Activated naive CD8-positive, alpha-beta T cell treated with anti-CD3 and anti-CD28 coated beads, Interleukin-2, amount 10 ng/mL, durations not matched to agents 7 days and 5 days (primary cell): ENCODE measurements at places on chromosomes 1 and 21.
A peak's percentile ranks its signal among the peaks of the same experiment; 100 is the strongest.

DNA sequence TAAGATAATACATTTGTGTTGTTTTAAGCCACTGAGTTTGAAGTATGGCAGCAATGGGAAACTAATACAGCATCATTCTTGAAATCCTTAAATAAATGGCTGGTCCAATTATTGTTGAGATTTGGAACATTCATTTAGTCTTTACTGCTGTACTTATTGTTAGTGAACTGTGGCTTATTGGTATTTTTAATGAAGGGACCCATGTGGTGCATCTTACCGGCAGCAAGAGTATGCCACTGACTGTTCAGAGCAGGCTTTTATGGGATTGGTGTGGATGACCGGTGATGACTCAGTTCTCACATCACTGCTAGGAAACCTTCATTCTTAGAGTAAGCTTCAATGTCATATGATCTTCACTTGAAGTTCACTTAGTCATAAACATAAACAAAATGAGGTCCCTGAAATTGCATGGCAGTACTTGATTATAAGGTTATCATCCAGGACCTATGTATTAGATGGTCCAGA is 31.5 kb downstream of the PRKAA2 start:
- H3K27me3 ChIP-seq, result no peaks in the 10 kb centered on the region
- no peak for DNase-seq
- no peak overlapping the region for H3K4me3 ChIP-seq
- no peaks in the 10 kb centered on the region for H3K4me1 ChIP-seq

- DNase-seq, result peak; percentile 39
- peaks cover 22% of the 10 kb centered on the region for H3K4me1 ChIP-seq
- H3K4me3 ChIP-seq, result no peak overlapping the region
- H3K27me3 ChIP-seq, result peaks cover 50% of the 10 kb centered on the region
- no peak overlapping the region for H3K27ac ChIP-seq
Measured at GRCh38 chr1:204190212-204191211, 5.8 kb downstream of the KISS1 start.

DNA sequence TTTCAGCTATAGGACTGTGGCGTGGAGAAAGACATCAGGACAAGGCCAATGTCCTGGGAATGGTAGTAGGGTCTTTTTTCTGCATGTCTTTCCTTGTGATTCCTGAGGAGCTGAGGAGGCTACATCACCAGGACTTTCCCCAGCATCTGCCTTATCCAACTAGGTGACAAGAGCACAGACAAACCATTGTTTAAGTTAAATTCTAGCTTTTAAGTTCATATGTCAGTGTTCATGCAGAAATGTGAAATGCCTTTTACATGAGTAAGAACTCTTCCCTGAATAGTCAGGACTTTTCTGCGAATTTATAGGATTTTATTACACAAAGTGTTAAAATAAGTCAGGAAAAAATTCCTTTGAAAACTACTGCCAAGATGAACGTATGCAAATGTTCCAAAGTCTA is 154.2 kb downstream of the PTGER3 start:
- H3K4me3 ChIP-seq, result no peak overlapping the region
- H3K27me3 ChIP-seq, result peaks cover 6% of the 10 kb centered on the region
- DNase-seq, result no peak
- peaks cover 7% of the 10 kb centered on the region for H3K4me1 ChIP-seq
- no peaks in the 10 kb centered on the region for H3K36me3 ChIP-seq

- H3K4me1 ChIP-seq, result no peaks in the 10 kb centered on the region
- H3K27me3 ChIP-seq, result no peaks in the 10 kb centered on the region
- no peak for DNase-seq
- H3K27ac ChIP-seq, result no peak overlapping the region
- no peaks in the 10 kb centered on the region for H3K36me3 ChIP-seq
- no peak overlapping the region for H3K4me3 ChIP-seq
Measured at GRCh38 chr1:239771550-239771949, 320.1 kb upstream of the FMN2 start.

DNA sequence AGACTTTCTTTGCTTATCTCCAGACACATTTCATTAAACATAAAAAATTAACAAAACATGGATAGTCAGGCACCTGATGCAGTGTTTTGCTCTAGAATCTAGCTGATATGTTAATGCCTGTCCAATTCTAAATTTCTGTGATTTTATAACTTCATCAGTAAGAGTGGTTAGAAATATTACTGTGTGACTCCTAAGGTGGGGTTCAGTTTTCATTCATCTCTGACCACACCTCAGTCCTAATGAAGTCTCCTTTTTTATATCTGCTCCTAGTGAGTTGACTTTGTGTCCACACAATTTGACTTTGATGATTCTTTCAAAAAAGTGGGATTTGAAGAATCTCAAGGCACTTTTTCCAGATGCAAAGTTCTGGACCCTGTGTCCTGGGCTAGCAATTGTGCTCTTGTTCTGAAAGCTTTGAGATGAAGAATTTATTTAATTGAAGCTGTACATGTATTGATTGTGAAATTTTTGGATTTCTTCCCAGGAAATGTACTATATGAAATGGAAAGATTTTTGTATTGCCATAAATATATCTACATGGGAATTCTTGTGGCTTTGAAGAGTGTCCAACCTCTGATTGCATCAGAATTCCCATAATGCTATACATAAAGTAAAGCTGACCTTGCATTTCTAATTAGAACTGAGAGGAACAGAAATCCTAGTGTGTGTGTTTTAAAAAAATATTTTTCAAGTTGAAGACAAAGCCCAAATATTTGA is 111.2 kb downstream of the GIPC2 start:
- no peak for DNase-seq
- no peak overlapping the region for H3K27ac ChIP-seq
- no peaks in the 10 kb centered on the region for H3K4me1 ChIP-seq
- peaks cover 8% of the 10 kb centered on the region for H3K27me3 ChIP-seq
- H3K36me3 ChIP-seq, result no peaks in the 10 kb centered on the region
- no peak overlapping the region for H3K4me3 ChIP-seq

DNA sequence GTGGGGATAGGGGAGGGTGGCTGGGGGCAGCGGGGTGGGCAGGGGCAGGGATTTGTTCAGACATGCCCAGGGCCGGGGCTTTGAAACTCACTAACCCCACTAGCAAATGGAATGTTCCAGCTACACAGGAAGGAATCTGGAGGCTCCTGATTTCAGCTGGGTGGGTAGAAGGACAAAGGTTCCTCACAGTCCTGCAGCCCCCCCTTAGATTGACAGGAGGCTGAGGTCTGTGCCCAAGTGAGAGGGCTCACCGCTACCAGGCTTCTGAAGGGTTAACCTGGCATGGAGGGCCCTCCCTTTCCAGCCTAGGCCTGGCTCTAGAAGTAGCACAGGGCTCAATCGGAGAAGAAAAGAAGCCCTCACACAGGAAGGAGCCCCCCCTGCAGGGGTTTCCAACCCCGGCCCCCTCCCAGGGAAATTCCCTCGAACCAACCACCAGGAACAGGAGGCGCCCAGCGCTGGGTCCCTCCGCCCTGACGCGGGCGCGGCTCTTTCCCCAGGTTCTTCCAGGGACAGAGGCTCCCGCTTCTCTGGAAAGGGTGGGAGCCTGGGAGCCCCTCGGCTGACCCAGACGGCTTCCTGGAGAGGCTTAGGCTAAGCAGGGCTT is 3.3 kb downstream of the EPHA2 start:
- no peak overlapping the region for H3K4me3 ChIP-seq
- H3K4me1 ChIP-seq, result peaks cover 13% of the 10 kb centered on the region
- H3K27ac ChIP-seq, result no peak overlapping the region
- H3K36me3 ChIP-seq, result no peaks in the 10 kb centered on the region
- H3K27me3 ChIP-seq, result peaks cover 50% of the 10 kb centered on the region

DNA sequence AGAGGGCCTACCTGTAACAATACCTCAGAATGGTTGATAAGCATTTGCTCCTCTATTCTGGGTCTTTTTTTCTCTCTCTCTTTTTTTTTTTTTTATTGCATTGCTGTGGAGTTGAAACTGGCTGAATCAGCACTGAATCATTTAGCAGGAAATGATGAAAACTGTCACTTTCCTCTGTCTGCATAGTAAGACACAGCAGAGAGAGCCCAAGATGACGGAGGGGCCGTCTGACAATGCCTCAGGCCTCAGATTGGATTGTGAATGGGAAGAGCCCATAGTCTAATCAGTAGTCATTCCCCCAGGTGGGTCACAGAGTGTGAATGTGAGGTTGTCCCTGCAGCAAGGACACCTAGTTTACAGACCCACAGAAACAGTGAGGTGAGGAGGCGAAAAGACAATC is 193.2 kb upstream of the PLXNA2 start:
- no peaks in the 10 kb centered on the region for H3K4me1 ChIP-seq
- H3K36me3 ChIP-seq, result no peaks in the 10 kb centered on the region
- H3K4me3 ChIP-seq, result no peak overlapping the region
- no peak for DNase-seq

DNA sequence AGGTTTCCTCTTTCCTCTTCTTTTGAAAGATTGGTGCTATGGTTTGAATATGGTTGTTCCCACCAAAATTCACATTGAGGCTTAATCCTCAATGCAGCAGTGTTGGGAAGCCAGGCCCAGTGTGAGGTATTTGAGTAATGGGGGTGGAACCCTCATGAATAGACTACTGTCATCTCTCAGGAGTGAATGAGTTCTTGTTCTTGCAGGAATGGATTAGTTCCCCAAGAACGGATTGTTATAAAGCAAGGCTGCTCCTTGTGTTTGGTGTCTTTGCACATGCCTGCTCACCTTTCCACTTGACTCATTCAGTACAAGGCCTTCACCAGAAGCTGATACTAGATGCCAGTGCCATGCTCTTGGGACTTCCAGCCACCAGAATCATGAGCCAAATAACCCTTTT is 223.2 kb downstream of the BACH1 start:
- H3K4me1 ChIP-seq, result no peaks in the 10 kb centered on the region
- no peaks in the 10 kb centered on the region for H3K27me3 ChIP-seq
- no peak for DNase-seq
- H3K36me3 ChIP-seq, result peaks cover 3% of the 10 kb centered on the region
- H3K27ac ChIP-seq, result no peak overlapping the region

DNA sequence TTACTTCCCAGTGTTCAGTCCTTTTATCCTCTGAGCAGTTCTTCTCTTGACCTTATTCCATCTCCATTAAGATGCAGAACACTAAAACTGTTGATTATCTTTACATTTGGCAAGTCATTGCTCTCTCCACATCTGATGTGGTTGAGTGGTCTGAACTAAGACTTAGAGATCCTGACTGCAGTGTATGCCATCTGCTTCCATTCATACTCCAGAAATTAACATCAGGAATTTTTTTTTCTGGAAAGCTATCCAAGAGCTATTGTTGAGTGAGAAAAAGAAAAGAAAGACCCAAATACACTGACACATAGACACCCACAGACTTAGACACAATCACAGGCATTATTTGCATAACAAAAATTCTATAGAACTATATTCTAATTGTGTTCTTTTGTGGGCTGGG is 3.7 kb upstream of the TRIM62 start:
- H3K4me3 ChIP-seq, result no peak overlapping the region
- no peak overlapping the region for H3K27ac ChIP-seq

DNA sequence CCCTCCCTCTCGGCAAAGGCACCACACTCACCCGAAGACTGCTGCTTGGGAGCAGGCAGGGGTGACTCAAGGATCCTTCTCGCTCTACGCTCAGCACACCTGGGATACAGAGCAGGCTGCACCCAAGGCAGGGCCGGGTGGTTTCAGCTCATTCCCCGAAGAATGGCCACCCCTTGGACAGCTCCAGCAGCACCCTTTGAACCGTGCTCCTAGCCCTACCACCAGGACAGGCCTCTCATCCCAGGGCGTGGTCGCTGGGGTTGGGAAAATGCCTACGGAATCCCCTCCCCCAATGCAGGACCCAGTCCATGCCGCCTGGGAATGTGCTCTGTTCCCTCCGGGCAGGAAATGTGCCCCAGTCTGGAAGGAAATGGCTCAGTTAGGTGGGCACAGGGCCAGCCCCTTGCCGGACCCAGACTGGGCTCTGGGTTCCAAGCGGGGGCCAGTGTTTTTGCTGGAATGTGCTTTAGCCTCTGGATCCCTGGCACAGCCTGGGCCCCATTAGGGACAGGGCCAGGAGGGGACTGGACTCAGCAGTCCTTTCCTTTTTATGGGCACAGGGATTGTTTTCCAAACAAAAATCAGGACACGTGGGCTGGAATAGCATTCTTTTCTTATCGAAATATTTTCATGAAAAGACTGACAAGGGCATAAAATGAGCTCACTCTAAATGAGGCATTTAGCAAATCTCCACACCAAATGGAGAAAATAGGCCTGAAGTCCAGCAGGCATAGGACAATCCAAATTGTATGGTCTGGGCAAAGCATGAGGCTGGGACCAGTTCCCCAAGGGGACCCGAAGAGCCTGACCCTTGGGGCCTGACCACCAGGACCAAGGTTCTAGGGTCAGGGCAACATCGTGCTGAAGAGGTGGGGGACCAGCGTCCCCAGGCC is 7.3 kb downstream of the TMEM82 start:
- peaks cover 3% of the 10 kb centered on the region for H3K27me3 ChIP-seq
- no peak overlapping the region for H3K27ac ChIP-seq
- no peak for DNase-seq
- H3K4me1 ChIP-seq, result no peaks in the 10 kb centered on the region
- H3K36me3 ChIP-seq, result no peaks in the 10 kb centered on the region

GRCh38 chr1:110606657-110607535 is 738 bp upstream of the KCNA2 start:
- H3K27me3 ChIP-seq, result peaks cover 51% of the 10 kb centered on the region
- peaks cover 21% of the 10 kb centered on the region for H3K4me1 ChIP-seq
- H3K4me3 ChIP-seq, result peak overlapping the region; percentile 79
- no peak overlapping the region for H3K27ac ChIP-seq
- peak; percentile 53 for DNase-seq

DNA sequence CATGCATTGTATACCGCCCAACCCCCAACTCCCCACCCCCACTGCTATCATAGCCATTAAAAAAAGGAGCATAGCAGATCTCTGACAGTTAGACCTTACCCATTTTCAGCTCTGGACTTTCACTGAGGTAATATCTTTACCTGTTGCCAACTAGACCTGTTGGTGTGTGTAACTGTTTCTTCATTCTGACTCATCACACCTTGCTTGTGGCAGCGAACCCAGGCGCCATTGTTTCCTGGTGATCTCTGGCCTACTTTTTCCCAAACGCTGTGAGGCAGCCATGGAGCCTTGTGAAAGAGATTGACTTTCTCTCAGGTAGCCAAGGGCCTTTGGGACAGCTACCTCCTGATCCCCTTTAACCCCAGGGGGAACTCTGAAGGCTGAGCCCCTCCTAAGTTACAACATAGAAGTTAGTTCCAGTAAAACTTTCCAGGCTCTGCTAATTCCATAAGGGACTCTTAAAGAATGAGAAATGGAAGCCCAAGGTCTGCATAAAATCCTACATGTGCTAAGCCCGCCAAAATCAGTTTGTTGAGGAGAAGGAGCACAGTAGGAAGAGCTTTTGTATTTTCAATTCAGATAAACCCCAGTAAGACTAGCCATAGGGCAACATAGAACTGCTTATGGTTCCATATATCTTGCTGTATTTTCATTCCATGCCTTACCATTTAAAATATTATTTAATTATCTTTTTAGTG is 196.1 kb upstream of the CAMK1G start:
- DNase-seq, result no peak
- no peaks in the 10 kb centered on the region for H3K36me3 ChIP-seq
- no peak overlapping the region for H3K4me3 ChIP-seq
- peaks cover 4% of the 10 kb centered on the region for H3K27me3 ChIP-seq
- H3K27ac ChIP-seq, result no peak overlapping the region

- no peaks in the 10 kb centered on the region for H3K4me1 ChIP-seq
- no peak for DNase-seq
- H3K4me3 ChIP-seq, result no peak overlapping the region
- H3K27ac ChIP-seq, result no peak overlapping the region
- H3K27me3 ChIP-seq, result no peaks in the 10 kb centered on the region
- no peaks in the 10 kb centered on the region for H3K36me3 ChIP-seq
Measured at GRCh38 chr1:2874607-2875480, 73.4 kb upstream of the TTC34 start.

- no peaks in the 10 kb centered on the region for H3K36me3 ChIP-seq
- H3K27ac ChIP-seq, result no peak overlapping the region
- H3K4me1 ChIP-seq, result peaks cover 8% of the 10 kb centered on the region
- no peak overlapping the region for H3K4me3 ChIP-seq
Measured at GRCh38 chr1:151142411-151143056, 3.9 kb downstream of the SEMA6C start.
